ENCODE measurements at places on chromosomes 1 and 21. TPM values are rescaled to one million over a fixed set of nuclear protein-coding genes. Genes with fewer than 3 reads are reported as not detected.

GRCh38 chr1:234933475-234933874 is 195.2 kb downstream of the TOMM20 start:
- DNase-seq: no peak

GRCh38 chr1:238254935-238255334 is 364.2 kb upstream of the ZP4 start:
- DNase-seq: no peak

Gene ZNF281
- 16.2 TPM for total RNA-seq

DNA sequence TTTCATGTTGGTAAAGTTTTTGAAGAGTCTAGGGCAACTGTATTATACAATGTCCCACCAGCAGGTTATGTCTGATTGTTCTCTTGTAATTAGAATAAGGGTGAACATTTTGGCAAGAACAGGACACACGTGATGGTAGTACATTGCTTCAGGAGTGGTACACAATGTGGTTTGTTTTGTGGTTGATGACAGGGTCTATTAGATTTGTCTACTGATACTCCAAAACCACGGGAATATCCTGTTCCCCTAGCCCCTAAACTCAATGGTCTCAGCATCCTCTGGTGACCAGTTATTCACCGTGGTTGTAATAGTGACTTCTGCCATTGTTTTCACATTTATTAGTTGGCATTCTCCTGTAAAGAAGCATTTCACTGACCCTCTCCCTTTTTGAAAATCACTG is 22.1 kb upstream of the ACTA1 start:
- no peak for DNase-seq

Gene DNAI4
- total RNA-seq: 1.9 TPM

DNA sequence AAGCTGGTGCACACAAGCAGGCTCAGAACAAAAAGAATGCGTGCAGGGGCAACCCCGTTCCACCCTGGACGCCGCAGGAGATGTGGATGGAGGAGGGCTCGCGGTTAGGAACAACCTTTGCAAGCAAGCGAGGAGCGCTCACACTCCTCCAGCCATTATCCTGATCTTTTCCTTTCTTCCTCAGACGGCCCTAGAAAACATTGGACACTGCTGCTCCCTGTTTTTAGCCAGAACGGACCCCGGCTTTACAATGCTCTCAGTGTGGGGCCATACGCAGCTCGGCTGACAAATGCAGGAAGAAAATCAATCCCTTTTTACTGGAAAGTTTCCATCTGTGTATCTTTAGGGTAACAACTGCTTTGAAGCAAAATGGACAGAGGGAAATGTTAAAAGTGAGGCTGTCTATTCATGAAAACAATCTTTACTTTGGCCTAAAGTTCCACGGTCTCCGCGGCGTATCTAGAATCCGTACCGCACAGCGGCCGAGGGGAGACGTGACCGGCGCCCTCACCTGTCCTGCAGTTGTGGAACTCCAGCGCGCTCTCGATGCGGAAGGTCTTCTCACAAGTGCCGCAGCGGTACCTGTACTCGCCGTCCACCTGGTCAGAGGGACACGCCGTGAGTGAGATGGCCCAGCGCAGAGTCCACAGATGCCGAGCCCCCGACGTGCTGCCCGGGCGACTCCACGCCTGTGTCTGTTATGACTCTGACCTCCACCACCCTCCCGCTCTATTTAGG is 44.0 kb downstream of the PRDM15 start:
- no peak for DNase-seq

Gene GBP5
- total RNA-seq: 0.25 TPM

GRCh38 chr1:244049162-244050013 is 1.7 kb upstream of the ZBTB18 start:
- DNase-seq: no peak

DNA sequence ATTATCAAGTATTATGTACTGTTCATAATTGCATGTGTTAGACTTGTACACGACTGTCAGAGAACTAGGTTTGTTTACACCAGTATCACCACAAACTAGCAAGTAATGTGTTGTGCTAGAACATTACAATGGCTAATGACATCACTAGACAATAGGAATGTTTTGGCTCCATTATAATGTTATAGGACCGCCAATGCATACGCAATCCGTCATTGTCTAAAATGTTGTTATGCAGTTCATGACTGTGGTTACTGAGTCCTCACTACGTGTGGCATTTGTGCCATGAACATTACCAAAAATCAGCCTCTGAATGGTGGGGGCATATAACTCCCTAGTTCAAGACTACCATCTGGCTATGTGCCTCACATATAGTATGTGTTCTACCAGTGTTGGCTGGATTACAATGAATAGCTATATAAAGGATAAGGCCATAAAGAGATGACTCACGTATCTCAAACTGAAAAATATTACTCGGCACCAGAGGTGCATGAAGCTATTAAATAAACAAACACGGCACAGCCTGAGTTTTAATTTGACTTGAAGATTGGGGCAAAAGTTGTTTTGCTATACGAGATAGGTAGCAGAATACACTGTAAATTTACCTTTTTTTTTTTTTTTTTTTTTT is 89.1 kb upstream of the COL24A1 start:
- no peak for DNase-seq

Gene CD34
- 19.8 TPM for total RNA-seq

DNA sequence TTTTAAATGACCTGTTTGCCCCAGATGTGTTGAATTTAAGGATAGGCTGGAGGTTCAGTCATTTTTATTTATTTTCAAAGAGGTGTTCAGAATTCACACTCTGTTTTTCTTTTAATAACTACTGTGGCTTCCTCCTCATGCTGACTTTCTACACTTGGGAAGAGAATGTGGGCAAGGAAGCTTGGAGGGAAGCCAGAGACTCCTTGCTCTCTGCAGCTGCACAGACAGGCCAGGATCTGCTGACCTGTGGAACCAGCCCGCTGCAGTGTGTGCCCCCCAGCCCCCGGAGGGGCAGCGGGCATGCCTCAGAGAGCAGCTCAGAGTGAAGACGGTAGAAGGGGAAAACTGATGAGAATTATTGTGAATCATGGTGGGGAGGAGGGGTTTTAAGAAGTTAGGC is 16.9 kb downstream of the MGST3 start:
- DNase-seq: no peak

GRCh38 chr1:155977690-155978324 is 540 bp downstream of the ARHGEF2 start:
- no peak for DNase-seq

DNA sequence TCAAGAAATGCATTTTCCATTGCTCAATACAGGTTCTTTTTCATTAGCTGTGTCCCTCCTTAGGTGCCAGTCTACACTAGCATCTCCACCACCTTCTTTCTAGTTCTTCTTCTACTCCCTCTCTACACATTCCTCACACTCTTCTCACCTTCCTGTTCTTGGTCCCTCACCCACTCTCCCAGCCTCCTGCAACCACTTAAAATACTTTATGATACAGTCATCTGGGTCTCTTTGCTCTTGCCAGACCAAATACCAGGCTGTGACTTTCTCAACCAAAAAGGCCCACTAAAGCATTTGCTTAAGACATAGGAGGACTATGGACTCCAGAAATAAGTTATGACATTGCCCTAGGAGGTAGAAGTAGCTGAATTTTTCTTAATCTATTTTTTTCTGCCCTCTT is 35.1 kb downstream of the PIGM start:
- DNase-seq: no peak

- DNase-seq: no peak
Measured at GRCh38 chr1:92957030-92957734, 4.1 kb downstream of the DIPK1A start.
